ENCODE measurements at places on chromosomes 3 and 15.

- DNase-seq, result no peak
Observed at GRCh38 chr3:20091331-20092047, 51.2 kb downstream of the KAT2B start.

GRCh38 chr3:56855856-56856512 is 54.2 kb upstream of the ARHGEF3 start:
- no peak for DNase-seq

GRCh38 chr3:177589911-177590381 is 392.7 kb upstream of the TBL1XR1 start:
- peak; percentile 89 for DNase-seq

DNA sequence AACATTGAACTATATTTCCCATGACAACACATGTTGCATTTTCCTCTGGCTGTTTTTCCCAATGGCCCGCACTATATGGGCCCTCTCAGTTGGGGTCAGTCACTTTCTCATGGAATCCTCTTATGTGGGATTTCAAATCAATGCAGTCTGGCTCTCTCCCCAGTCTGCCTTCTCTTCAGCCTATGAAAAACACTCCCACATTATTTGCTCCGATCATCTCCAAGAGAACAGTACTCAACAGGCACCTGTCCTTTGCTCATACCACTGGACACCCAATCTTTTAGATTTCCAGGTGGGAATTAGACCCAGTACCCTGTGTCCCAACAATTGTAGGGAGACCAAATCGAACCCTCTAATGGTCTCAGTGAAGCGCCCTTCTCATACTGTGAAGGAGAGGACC is 251.3 kb downstream of the THSD4 start:
- no peak for DNase-seq

GRCh38 chr3:124203292-124203691 is 211.4 kb upstream of the ROPN1 start:
- DNase-seq, result no peak

DNA sequence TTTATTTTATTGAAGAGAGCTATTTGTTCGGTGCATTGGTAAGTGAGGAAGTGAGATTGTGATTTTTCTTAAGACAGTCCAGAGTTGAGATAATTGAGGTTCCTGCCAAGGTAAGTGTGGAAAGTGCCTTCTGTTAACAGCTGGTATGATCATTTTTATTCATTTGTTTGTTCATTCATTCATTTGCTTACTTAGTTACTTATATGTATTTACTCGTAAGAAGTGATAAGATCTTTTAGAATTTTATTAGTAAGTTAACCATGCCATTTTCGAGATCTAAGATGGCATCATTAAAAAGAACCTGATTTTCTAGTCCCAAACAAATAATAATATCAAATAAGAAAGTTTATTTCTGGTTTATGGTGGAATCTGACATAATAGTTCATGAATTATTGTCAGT is 150.0 kb downstream of the GHSR start:
- no peak for DNase-seq

GRCh38 chr3:136733317-136733833 is 18.8 kb downstream of the STAG1 start:
- DNase-seq, result no peak

- peak; percentile 44 for DNase-seq
Observed at GRCh38 chr15:85837011-85837433, 42.3 kb upstream of the KLHL25 start.

DNA sequence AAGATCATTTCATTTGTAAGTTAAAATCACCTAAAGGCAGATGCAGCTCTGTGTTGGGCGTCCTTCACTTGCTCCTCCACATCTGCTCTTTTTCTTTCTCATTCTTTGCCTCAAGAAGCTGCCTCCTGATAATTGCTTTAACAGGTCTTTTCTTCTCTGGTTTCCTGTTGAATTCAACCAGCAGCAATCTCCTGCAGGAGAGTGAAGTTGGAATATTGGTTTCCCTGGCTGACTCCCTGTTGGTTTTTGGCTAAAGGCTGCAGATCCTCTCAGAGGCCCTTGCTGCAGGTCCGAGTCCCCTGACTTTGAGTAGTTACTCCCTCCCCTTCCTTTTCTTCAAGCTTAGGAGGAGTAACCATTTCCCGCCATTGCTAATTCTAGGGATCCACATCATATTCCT is 4.2 kb downstream of the TP63 start:
- no peak for DNase-seq

DNA sequence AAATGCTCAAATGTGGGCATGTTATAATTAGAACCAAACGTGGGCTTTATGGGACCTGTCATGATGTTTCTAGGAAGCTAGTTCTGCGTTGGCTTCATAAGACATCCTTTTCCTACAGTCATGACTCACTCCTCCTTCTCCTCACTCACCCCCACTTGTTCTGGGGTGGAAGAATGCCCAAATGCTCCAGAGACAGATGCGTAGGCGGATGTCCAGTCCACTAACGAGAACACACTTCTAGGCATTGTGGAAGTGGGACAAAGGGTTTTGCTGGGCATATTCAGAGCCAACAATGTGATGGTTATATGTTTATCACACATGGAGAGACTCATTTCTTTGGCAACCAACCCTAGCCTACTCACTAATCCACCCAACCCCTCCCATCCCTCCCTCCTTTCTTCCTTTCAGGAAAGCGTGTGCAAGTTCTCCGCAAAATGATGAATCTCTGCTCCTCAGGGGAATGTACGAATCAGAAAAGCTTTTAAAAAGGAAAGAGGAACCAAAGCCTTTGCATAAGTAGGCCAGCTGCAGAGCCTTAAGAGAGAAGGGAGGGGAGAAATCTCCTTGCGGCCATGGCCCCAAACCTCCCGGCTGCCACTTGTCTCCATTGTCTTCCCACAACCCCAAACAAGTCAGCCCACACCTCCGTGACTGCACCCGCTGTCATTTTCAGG is 123.0 kb upstream of the SPRED1 start:
- peak; percentile 81 for DNase-seq

- no peak for DNase-seq
Observed at GRCh38 chr3:151329363-151329762, at the start of gene P2RY13. TSS of gene P2RY13 (minus strand) at chr3:151329549. CDS start at chr3:151329528, 21 bp downstream.

DNA sequence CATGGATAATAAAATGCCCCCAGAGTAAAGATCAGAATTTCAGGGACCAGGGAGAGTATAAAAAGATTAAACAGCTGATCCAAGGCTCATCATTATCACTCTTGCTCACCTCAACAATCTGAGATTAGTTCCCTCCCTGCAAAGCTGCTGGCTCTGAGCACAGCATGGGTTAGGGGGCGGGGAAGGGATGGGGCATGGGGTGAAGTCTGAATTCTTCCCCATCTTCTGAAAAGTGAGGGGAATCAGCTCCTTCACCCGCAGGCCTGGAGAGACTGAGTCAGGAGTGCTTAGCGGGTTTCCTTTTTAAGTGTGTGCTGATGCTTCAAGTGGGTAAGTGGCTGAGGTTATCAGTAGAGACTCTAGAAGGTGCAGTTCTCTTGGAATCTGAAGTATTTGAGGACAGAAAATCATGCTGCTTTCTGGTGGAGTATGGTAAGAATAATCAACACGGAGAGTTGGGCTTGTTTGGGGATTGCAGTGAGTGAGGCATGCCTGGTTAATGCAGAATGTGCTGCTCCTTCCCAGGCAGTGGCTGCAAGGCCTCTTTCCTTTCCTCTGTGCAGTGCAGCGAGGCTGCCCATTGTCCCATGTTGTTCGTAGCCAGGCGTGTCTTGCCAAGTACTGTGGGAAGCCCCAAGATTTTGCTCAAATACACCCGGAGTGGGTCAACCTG is 59.2 kb upstream of the TRAK1 start:
- no peak for DNase-seq
